A549 treated with AZD2906 at 1 μM for 4 hours (cell line): ENCODE measurements at places on chromosomes 1 and 21. TPM values are rescaled to one million over a fixed set of nuclear protein-coding genes. Genes with fewer than 3 reads are reported as not detected.

ACP6 gene
- total RNA-seq: 14.3 to 23.3 TPM (median 21.8 TPM) in 5 replicates

C4BPA gene
- total RNA-seq: 0.50 to 0.84 TPM (median 0.62 TPM) in 5 replicates

FCRLB gene
- 1.0 to 1.8 TPM (median 1.7 TPM) in 5 replicates for total RNA-seq

ABCA4 gene
- 0.08 to 0.17 TPM (median 0.11 TPM) in 5 replicates for total RNA-seq

CYP4X1 gene
- total RNA-seq: 0.03 to 0.26 TPM (median 0.05 TPM) in 3 of 5 replicates, not detected in the others

KRTAP12-2 gene
- total RNA-seq: not detected in 5 replicates

KRTAP22-1 gene
- total RNA-seq: not detected in 5 replicates

SDHB gene
- 98.7 to 108 TPM (median 102 TPM) in 5 replicates for total RNA-seq

ADGRL4 gene
- not detected in 5 replicates for total RNA-seq

CTSE gene
- 0.05 to 0.14 TPM (median 0.06 TPM) in 4 of 5 replicates, not detected in the other for total RNA-seq

RGS1 gene
- total RNA-seq: not detected in 5 replicates

BTBD8 gene
- 0.36 to 0.86 TPM (median 0.49 TPM) in 5 replicates for total RNA-seq

NBPF4 gene
- 0.08 to 0.11 TPM (median 0.10 TPM) in 4 of 5 replicates, not detected in the other for total RNA-seq

TSPEAR gene
- not detected in 5 replicates for total RNA-seq

FLAD1 gene
- total RNA-seq: 38.0 to 45.6 TPM (median 44.1 TPM) in 5 replicates
